Sigmoid colon (tissue), 7 donors: ENCODE measurements at places on chromosomes 7 and 10. TPM values are rescaled to one million over a fixed set of nuclear protein-coding genes. Genes with fewer than 3 reads are reported as not detected.

- peak; percentile 79 for DNase-seq
Measured at GRCh38 chr7:131688738-131689661, 132.6 kb upstream of the PODXL start.

- DNase-seq, result no peak
Measured at GRCh38 chr7:47890125-47890524, 58.1 kb downstream of the PKD1L1 start.

The GARIN1A gene
- 3.0 TPM for total RNA-seq

- DNase-seq, result no peak
Measured at GRCh38 chr7:117284692-117285091, 38.2 kb downstream of the WNT2 start.

GRCh38 chr7:98374285-98374680 lies 26.6 kb downstream of the BAIAP2L1 start:
- DNase-seq, result peak; percentile 1

The IGFBP1 gene
- total RNA-seq, result not detected

GRCh38 chr7:155414547-155415492 lies 43.1 kb upstream of the EN2 start:
- DNase-seq, result no peak

DNA sequence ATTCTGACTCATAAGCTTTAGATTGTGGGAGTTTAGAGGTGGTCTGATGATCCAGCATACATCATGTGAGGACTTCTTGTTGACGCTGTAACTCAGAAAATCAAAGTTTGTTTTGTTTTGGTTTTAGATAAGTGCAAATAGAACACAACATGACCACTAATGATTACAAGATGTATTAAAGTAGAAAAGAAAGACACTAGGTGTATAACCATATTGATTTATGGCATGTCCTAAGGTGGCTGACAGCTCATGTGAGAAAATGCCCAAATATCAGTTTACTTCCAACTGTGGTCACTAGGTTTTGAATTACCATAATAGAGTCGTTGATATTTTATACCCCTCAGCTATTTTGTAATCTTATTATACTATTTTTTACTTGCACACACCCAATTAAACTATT lies 1131.4 kb upstream of the PHF14 start:
- DNase-seq, result no peak

GRCh38 chr7:21472029-21472428 lies 44.1 kb downstream of the SP4 start:
- DNase-seq, result no peak

The C10orf62 gene
- total RNA-seq, result not detected

DNA sequence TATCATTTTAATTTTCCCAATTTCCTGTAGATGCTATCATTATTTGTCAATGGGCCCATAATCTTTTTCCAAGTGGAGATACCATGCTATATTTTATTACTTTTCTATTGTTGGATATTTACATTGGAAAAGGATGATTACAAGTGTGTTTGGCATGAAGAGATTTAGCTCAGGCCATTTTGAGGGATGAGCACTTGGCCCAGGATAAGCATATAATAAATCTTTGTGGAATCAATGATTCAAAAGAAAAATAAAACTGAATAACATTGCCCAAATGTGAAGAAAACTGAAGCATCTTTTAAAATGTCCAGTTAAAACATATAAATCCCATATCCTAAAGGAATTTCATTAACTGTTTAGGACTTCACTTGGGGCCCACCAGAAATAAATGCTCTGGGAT lies 260.9 kb upstream of the BMPER start:
- no peak for DNase-seq

GRCh38 chr7:1223196-1223981 lies 9.3 kb upstream of the UNCX start:
- DNase-seq, result no peak

DNA sequence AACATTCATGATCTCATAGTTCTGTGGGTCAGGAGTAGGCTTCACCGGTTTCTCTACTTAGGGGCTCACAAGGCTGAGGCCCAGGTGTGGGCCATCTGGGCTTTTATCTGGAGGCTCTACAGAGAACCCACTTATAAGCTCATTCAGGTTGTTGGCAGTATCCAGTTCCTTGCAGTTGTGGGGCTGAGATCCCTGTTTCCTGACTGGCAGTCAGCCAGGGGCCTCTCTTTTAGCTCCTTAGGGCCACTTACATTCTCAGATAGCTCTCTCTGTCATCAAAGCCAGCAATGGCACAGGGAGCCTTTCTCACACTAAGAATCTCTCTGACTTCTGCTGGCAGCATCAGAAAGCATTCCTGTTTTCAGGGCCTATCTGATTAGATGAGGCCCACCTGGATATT lies 18.2 kb upstream of the HECTD2 start:
- no peak for DNase-seq

- DNase-seq, result peak; percentile 44
Measured at GRCh38 chr7:128908750-128909624, 1.5 kb downstream of the KCP start.

DNA sequence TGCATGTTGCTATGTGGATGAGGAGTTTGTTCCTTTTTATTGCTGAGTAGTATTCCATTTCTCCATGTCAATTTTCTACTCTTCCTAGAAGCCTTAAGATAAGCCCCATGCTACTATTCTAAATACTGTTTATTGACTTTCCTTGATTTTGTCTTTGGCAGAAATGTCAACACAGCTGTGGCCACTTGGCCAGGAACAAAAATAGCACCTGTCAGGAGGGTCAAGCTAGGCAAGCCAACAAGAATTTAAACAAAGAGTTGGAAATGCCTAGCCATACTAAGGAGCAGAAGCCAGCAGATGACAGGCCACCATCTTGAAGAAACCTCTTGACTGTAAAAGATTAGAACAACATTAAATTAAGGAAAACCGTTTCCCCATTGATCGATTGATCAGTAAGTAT lies 34.7 kb downstream of the JAZF1 start:
- DNase-seq, result no peak

The UNC5B gene
- total RNA-seq, result 1.4 TPM

The OR2A7 gene
- 2.9 TPM for total RNA-seq

The CYP2C9 gene
- not detected for total RNA-seq

DNA sequence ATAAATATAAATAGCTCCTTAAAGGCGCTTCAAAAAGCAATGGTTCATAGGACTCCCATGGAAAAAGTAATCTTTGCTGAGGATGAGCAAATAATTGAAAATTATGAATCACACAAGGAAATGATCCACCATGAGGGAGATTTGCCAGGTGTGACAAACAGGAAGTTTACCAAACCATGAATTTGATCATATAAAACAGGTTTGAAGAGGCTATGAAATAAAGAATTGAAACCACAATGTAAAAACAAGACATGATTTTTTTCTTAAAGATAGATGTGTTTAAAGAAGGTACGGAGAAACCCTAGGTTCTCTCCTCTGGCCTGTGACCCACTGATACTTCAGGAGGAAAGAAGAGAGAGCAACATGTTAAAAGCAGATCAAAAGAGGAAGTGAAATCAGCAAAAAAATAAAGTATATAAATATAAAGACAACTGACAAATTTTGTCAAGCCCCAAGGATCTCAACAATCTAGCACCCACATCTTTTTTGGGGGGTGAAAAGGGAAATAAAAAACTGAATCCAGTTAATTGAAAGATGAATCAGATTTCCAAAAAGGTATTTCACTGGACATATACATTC lies 111.3 kb upstream of the ASAH2 start:
- DNase-seq, result no peak

DNA sequence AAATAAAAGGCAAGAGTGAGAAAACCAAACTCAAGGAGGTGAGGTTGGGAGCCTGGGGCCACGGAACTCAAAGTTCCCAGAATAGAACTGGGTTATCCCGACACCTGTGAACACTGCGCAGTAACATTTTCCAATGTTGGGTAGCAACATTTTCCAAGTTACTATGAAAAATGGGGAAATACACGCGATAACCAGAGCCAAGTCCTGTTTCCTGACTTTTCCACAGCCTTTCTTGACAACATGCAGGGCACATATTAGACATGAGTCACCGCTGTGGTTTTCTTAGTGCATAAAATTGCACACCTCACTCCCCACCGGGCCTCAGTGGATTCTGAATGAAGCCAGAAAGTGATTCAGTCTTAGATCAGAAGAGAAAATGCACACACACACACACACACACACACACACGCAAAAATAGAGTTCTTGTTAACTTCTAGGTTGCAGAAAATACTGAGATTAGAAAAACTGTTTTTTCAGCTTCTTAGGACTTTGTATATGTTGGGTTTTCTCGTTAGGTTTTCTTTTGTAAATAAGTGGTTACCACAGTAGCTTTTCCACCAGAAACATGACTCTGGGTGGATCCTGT lies 70.0 kb downstream of the CAMK1D start:
- DNase-seq, result peak; percentile 86

DNA sequence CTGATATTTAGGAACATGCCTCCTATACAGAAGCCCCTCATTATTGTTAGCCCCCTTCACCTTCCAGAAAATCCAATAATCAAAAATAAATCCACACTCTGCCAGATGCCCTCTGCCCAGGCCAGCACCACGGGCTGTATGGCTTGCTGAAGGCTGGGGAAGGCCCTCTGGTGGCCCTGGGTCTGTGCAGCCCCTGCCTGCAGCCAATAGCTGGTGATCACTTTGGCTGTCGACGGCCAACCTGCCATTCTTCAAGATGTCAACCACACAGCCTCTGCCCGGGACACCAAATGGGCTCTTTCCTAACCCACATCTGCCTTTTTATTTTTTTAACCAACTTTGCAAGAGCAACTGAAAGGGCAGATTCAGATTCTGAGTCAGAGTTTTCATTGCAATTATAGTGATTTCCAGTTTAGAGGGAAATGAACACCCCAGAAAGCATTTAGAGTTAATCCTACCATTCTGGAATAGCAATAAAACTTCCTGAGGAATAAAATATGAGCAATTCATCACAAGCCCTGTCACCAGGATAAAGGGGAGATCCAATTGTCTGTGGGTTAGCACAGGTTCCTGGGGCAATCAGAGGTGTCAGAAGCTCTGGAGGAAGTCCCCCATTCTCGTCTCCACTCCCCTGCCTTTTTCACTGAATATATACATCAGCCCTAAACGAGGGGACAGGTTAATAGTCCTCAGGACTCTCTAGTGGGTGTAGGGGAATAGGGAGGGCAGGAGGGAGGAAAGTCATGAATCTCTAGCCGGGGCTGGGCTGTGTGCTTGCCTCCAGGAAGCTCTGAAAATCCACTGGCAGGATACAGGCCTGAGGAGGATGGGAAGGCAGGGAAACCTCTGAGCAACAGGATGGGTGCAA lies 211.3 kb downstream of the GRID1 start:
- no peak for DNase-seq

The SLC26A5 gene
- total RNA-seq, result 0.54 TPM

The AKR1C8 gene
- total RNA-seq, result not detected

The MOGAT3 gene
- total RNA-seq, result not detected

DNA sequence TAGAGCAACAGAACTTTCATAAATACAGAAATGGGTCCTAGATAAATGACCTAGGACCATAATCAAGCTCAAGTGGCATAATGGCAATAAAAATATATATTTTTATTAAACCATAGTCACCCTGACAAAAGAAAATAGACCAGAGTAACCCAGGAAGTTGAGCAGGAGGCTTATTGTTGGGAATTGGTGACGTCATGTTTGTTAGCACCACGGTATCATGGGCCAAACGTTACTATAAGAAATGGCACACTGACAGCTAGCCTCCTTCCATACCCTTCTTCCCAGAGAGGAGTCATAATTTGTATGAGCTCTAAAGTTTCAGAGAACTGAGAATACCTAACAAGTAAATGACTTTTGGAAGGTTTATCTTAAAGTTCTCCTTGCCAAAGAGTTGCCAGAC lies 1698.2 kb downstream of the REEP3 start:
- no peak for DNase-seq

DNA sequence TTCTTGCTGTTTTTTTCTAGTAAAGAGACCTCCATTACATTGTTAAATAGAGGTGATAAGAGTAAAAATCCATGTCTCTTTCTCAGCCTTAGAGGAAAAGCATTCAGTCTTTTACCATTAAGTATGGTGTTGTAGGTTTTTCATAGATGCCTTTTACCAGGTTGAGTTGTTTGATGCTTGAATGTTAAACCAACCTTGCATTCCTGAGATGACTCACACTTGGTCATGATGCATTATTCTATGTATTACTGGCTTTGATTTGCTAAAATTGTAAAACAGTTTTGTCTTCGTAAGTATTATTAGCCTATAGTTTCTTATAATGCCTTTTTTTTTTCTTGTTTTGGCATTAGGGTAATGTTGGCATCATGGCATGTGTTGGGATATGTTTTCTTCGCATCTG lies 90.0 kb downstream of the ANKRD61 start:
- no peak for DNase-seq

The CALML3 gene
- not detected for total RNA-seq

DNA sequence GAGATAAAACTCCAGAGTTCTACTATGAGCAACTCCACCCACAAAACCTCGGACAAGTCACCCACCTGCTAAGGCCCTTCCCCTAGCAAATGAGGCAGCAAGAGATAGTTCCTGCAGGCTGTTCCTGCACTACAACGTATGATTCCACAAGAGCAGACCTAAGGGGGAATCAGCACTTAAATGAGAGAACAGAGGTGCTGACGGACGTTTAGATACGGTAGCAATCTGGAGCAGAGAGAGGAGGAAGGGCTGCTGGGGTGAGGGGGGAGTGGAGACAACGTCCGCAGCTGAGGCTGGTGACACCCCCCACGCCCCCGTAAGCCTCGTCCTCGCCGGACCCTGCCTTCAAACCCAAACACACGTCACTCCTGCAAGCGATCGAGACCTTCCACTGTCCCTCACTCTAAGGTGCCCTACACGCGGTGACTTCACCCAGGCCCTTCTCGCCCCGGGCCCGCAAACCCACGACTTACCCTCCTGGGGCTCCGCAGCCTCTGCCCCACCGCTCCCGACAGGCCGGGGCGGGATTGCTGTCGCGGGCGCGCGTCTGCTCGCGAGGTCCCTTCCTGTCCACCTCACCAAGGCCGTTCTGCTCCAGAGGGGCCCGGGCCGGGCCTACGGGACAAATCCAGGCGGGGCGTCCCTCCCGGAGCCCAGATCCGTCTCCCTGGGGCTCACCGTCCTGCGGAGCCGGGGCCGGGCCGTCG lies 635 bp downstream of the ZNF12 start:
- DNase-seq, result no peak

GRCh38 chr7:18402488-18403183 lies 92.9 kb upstream of the HDAC9 start:
- no peak for DNase-seq

GRCh38 chr10:127071126-127071525 lies 125.3 kb downstream of the INSYN2A start:
- DNase-seq, result no peak

DNA sequence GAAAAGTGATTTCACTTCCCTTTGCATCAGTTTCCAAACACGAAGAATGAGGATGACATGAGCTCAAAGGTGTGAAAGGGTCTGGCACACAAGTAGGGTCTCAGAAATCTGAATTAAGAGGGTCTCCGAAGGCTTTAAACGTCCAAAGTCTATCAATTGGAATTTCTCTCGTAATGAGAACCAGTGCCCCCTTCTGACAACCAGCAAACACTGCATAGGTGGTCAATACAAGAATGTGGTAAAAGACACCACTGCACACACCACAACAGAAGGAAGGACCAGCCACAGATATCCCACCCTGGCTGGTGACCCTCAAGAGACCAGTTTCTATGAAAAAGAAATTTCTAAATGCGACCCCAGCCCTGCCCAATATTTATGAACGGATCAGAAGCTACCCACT lies 78.1 kb downstream of the CALN1 start:
- no peak for DNase-seq

- DNase-seq, result no peak
Measured at GRCh38 chr7:100370303-100370702, 3.0 kb upstream of the PILRA start.
